ENCODE measurements at places on chromosomes 4 and X.

GRCh38 chrX:48086082-48086481 is 14.6 kb upstream of the ZNF630 start:
- DNase-seq = no peak

DNA sequence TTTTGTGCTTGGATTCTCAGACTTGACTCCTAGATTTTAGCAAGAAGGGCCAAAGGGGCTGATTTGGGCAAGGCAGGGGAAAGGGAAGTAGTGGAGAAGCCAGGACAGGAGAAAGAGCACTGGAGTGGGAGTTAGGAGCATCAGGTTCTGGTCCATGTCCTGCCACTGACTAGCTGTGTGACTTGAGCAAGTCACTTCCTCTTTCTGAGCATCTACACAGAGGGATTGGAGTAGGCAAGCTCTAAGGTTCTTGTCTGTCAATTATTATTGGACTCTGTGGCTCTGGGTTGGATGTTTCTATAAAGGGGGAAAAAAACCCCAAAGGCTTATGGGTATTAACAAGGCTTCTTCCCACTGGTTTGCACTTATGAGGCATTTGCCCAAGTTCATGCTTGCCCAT is 24.4 kb downstream of the PLAC1 start:
- no peak for DNase-seq

DNA sequence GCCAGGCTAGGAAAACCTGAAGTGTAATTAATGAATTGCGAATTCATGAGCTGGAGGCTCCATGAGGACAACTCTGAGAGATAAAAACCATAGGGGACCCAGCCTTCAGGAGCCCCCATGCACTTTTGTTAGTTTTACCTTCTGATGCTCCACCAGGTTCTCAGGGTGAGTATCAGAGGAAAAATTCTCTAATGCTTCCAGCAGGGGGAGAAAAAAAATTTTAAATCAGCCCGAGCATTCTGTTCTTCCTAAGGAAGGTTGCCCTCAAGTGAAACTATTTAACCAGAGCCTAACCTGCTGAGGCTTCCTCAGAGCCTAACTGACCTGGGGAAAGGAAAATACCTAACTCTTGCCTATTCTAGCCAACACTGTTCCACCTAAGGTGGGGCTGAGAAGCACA is 552.6 kb downstream of the PPARGC1A start:
- no peak for DNase-seq

GRCh38 chr4:146450524-146450923 is 71.2 kb downstream of the SLC10A7 start:
- DNase-seq = no peak

DNA sequence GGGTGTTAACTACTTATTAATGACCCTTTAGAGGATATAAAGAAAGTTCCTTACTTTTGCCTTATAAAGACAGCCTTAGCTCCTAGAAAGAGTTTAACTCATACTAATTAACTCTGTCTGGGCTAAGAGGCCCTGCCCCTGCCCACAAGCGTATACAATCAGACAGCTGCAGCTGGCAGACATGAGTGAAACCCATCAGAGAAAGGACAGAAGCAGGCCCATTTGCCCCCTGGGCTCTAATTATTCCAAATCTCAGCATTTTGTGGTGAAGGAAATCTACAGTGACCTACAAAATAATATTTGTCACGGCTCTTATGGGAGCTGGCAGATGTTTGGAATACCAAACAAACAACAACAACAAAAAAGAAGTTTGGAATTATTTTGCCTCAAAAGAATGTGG is 71.8 kb downstream of the CHRDL1 start:
- no peak for DNase-seq

- DNase-seq = no peak
Measured at GRCh38 chr4:64230709-64231310, 178.4 kb downstream of the TECRL start.
